ENCODE measurements at places on chromosomes 6 and 20.

DNA sequence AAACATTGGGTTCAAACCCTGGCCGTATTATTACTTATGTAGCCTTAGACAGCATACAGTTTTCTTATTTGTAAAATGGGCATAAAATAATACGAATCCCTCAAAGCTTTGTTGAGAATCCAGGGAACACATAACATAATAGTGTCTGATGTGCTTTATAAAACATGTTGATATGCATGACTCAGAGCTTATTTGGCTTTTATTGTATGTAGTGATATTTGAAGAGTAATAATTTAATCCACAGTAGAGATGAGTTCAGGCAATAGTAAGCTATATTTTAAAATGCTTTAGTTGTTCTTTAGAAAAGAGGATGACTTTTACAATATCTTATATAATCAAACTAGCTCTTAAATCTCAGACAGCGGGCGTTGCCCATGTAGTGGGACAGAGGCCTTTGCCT lies 176.4 kb downstream of the SIM1 start:
- DNase-seq: no peak

DNA sequence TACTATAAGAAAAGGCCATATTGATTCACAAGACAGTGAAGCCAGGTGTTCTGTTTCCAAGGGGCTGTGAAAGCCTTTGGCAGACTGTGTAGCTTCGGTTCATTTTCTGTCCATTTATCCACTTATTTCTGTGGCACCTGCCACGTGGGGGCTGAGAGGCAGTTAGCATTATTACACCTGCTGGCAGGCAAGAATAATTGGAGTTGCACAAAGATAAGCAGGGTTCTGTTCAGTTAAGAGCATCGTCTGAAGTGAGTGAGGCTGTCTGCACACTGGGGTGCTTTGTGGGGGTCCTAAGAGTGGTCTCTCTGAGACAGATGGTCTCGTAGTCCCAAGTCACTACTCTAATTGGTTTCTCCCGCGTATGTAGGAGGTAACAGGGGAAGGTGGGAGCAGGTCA lies 60.6 kb upstream of the CCN6 start:
- no peak for DNase-seq

GRCh38 chr6:161168281-161168891 lies 105.5 kb downstream of the AGPAT4 start:
- no peak for DNase-seq

- no peak for DNase-seq
Observed at GRCh38 chr6:56314683-56315523, 67.5 kb upstream of the COL21A1 start.

DNA sequence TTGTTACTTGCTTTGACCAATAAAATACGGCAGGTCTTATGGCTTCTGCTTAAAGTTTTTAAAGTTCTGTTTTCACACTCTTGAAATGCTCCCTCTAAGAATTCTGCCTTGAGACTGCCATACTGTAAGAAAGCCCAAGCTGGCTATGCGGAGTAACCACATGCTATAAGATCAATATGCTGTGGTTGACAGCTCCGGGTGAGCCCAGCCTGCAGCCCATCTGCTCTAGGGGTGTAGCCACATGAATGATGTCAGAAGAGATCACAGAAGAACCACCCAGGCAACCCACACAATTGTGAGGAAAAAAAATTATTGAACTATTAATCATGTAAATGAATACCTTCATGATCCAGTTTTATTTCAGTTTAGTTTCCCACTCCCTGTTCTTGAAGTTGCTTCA lies 26.1 kb upstream of the SH3BGRL2 start:
- no peak for DNase-seq

GRCh38 chr20:43870484-43870883 lies 44.2 kb upstream of the TOX2 start:
- no peak for DNase-seq

DNA sequence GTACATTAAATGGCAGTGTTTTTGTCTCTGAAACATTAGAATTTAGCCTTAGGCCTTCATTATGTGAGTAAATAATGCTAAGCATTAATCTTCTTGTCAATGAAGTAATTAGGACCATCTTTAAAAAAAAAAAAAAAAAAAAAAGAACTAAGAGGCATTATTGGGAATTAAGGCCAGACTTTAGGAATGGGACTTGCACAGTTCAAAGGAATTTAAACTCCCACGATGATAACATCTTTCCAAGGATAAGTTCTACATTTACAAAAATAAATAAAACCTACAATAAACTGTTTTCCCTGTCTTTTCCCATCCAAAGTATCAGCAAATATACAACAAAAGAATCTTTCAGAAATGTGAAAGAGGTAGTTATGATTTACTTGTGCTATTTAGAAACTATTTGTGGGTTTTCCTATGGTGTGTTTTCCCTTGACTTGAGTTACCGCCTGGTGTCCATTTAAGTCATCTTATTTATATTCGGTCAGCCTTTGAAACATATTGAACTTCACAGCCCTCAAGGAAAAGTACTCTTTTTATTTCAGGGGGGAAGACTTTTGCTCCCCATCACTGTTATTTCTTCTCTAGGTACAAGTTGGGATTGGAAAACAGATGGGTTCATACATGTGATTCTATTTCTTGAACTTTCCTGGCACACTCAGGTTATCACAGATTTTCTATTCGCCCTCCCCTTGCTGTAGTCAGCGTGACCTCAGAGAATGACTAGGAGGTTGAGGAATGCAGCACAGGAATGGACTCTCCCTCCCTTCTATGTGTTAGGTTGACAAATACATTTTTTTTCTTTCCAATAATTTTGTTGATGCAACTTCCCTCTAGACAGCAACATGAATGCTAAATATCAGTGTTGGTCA lies 13.6 kb downstream of the STMND1 start:
- no peak for DNase-seq

DNA sequence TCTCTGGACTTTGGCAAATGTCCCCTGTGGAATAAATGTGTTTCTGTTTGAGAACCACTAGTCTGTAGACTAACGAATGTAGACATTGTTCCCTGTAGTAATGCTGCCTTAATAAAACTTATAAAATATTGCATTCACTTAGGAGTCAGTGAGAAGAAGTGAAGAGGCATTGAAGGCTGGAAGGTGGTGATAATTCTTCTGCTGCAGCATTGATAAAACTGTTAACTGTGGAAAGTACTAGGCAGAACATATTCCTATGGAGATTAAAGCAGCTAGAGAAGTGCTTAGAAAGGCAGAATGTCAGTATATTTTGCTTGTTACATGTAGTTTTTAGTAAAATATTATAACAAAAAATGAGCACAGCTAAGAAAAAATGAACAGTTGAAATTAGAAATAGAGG lies 4.8 kb downstream of the PGK2 start:
- DNase-seq: no peak

GRCh38 chr20:7848351-7848750 lies 91.9 kb downstream of the HAO1 start:
- DNase-seq: no peak

DNA sequence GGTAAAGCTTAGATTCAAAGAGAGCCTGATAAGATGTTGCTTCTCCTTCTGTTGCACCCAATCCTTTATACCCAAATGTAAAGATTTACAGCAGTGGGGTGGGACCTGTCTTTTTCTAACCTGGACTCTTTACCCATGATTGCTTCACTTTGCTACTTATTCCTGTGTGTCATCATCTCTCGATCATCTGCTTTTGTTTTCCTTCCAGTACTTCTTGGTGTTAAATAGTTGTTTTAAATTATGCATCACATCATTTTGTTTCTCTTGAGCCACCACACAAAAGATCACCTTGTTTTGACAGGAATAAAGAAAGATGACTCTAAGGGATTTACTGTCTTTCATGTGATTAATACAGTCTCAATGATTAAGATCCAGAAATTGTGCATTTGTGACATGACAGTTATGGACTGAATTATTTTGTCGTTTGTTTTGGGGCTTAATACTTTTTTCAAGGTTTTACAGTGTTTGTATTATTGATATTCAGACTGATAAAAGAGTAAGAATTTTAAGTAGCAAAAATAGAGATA lies 123.1 kb downstream of the CDKAL1 start:
- DNase-seq: no peak

DNA sequence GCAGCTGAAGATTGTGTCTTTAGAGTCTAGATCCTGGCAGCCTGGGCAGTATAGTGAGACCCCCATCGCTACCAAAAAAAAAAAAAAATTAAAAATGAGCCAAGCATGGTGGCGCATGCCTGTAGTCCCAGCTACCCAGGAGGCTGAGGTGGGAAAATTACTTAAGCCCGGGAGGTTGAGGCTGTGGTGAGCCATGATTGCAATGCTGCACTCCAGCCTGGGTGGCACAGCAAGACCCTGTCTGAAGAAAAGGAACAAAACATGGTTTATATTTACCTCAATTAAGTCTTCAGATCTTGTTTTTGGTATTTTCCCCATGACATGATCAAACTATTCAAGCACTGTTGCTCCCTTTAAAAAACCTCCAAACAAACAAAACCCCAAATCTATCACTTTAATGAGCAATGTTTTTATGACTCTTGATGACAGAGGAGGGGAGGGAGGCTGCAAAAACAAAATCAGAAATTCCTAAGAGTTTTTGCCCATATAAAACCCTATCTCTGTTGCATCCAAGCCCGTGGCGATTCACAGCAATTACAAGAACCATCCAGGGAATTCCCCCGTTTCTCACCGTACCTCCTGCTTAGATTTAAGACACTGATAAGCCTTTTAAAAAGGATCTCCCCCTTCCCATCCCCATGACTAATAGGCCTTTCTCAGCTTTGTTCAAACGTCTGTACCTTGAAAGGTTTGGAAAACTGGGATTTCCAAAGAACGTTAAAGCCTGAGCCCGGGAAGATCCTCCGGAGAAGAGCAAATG lies 259.9 kb downstream of the BMP7 start:
- DNase-seq: no peak

DNA sequence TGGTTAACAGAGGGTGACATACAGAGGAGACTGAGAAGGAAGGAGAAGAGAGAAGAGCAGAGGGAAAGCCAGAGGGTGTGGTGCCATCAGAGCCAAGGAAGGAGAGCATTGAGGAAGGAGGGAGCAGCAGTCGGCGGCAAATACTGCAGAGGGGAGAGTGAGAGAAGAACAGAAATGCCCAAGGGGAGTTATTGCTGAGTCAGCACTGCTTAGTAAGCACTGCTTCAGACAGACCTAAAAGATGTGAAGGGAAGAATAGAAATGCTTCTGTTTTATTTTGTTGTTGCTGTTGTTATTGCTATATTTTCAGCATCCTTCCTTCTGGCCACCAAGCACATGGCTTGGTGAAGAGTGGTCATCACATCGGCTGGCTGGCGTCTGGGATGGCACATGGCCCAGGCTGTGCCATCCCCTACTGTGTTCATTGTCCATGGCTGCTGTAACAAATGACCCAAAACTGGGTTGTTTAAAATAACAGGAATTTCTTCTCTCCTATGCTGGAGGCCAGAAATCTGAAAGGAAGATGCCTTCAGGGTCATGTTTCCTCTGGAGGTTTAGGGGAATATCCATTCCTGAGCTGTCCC lies 204.1 kb upstream of the CNR1 start:
- DNase-seq: no peak

DNA sequence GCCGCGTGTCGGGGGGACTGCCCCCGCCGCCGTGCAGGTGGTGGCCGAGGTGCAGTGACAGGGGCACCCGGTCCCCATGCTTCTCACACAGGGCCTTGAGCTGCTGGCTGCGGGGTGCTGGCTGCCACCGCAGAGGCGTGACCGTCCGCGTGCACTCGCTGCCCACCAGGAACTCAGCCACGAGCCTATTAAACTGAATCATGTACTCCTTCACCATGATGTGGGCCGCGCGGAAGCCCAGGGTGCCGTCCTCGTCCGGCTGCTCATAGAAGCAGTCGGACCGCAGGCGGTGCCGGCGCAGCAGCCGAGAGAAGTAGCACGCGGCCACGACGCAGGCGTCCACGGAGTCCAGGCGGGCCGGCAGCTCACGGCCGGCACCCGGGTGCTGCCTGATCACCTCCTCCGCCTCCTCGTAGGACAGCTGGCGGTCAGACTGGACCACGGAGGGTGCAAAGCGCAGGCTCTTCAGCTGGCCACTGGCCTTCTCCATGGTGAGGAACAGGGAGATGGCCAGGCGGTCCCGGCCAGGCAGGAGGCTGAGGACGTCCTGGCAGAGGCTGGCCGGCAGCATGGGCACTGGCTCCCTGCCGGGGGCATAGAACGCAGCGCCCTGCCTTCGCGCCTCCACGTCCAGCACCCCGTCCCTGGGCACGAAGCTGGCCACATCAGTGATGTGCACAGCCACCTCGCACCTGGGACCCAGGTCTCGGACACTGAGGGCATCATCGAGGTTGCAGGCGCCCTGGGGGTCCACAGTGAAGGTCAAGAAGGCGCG lies 9.8 kb downstream of the HELZ2 start:
- no peak for DNase-seq

DNA sequence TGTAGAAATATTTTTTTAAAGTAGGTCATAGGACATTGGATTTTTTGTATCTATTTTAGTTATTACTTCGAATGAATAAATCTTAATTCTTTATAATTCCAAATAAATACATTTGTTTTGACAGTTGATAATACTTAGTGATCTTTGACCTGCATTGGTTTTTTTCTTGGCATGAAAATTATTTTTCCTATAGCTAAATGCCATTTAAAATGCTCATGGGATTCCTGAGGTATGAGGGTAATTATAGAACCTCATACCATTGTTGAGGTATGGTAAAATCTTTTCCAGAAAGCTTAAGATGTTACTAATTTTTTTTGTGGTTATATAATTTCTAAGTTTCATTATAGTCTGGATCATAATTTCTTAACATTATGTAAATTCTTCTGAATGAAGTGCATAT lies 8.3 kb downstream of the PM20D2 start:
- no peak for DNase-seq

GRCh38 chr6:108853077-108853476 lies 4.9 kb downstream of the ARMC2 start:
- DNase-seq: no peak

GRCh38 chr6:169139179-169139971 lies 114.3 kb downstream of the THBS2 start:
- DNase-seq: no peak

- no peak for DNase-seq
Observed at GRCh38 chr6:50337532-50338122, 287.9 kb upstream of the DEFB112 start.

- no peak for DNase-seq
Observed at GRCh38 chr6:144106206-144106605, 10.8 kb upstream of the SF3B5 start.

DNA sequence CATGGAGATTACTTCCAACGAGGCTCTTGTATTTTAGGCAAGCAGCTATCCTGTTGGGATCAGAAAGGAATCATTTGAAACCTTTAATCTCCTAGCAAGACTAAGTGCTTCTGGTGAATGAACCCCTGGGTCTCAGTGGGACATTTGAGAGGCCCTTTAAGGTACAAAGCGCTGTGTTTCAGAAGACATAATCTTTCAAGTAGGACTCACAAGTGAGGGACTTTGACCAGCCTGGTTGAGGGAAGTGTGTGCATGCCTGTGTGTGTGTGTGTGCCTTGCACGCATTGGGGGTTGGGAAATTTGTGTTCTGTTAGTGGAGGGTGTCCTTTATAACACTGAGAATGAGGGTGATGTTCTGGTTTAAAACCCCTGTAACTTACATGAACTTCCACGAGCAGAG lies 64.4 kb upstream of the KCNG1 start:
- no peak for DNase-seq

DNA sequence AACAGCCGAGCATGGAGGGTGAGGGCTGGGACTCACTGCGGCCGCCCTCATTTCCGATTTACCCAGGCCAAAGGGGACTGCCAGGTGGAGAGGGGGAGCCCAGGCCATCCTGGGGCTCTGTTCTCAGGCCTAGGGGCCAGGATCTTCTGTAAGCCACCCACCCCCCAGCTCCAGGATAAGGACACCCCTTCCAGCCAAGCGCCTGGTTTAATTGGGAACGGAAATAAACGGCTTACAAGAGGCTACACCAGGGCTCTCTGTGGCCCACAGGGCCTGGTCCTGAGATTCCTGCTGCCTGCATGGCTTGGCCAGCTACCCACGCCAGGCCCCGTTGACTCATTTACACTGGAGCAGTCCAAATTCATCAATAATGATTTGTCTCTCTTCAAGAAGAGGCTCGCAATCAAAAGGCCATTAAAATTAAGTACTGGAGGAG lies 68.1 kb upstream of the TOP1 start:
- no peak for DNase-seq
